H9 (cell line): ENCODE measurements at places on chromosomes 12 and 14. TPM values are rescaled to one million over a fixed set of nuclear protein-coding genes. Genes with fewer than 3 reads are reported as not detected.

Gene FAM186B
- total RNA-seq = 0.42 and 0.46 TPM in 2 replicates

DNA sequence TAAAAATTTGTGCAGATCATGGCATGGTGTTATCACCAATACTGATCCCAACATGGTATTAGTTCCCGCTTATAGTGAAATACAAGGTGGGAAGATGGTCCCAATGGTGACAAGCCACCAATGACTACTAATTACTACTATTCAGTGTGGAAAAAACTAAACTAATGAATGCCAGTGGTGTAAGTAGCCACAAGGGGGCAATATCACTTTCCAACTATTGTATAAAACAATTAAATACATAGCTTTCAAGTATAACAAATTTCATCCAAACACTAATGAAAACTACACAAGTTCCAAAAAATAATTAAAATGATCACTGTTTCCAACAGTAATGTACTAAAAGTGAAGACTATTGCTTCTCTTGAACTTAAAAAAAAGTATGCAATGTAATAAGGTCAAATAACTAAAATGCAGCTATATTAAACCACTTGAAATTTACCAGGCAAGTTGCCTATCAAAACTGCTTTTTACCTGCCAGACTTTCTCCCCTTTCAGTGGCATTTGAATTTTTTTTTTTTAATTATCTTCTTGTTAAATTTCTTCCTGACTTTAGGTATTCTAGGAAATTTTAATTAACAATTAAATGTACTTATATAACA is 58.0 kb downstream of the PAPLN start:
- no peak for DNase-seq

Gene KRT6C
- total RNA-seq = not detected in 2 replicates

Gene FAIM2
- total RNA-seq = 0.22 and 0.42 TPM in 2 replicates

GRCh38 chr12:96876966-96877365 is 30.1 kb upstream of the NEDD1 start:
- DNase-seq = no peak

Gene PAX9
- total RNA-seq = not detected in 2 replicates

Gene MIA2
- 15.0 and 15.3 TPM in 2 replicates for total RNA-seq

GRCh38 chr12:121413917-121414316 is 14.0 kb downstream of the RNF34 start:
- no peak for DNase-seq

GRCh38 chr12:105235281-105235731 is 668 bp downstream of the APPL2 start:
- no peak for DNase-seq

Gene OTUB2
- 3.6 and 3.7 TPM in 2 replicates for total RNA-seq

- DNase-seq = no peak
Measured at GRCh38 chr12:28746734-28747325, 402.2 kb upstream of the FAR2 start.

DNA sequence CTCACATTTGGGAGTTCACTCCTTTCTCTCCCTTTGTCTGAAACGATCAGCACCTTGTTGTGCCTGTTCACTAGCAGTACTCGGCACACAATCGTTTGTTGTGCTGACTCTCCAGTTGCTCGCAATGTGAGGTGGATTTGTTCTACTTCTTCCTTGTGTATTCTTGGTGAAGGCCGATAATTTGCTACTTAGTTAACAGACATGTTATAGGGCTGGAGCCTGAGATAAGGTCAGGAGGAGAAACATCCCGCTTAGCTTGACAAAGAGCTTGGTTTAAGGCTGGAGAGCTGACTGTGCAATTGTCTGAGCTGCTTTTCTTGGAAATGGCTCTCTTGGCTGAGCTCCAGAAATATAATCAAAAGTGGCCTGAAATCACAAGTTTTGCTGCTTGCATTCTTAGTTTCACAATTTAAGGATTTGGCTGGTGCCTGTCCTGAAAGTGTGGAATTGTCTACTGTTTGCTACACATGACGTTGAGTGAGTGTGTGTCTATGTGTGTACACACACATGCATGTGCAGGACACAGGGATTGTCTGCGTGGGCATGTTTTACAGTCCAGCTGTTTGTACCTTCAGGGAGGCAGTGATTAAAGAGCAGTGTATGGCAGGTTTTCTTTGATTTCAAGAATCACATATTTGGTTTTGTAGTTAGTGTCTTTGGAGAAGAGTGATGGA is 77.7 kb downstream of the ARF6 start:
- no peak for DNase-seq

GRCh38 chr14:61653507-61653906 is 41.8 kb upstream of the HIF1A start:
- no peak for DNase-seq

- DNase-seq = no peak
Measured at GRCh38 chr12:116265351-116266147, 11.9 kb downstream of the MED13L start.
